ENCODE measurements at places on chromosomes 2 and 18. TPM values are rescaled to one million over a fixed set of nuclear protein-coding genes. Genes with fewer than 3 reads are reported as not detected.

DNA sequence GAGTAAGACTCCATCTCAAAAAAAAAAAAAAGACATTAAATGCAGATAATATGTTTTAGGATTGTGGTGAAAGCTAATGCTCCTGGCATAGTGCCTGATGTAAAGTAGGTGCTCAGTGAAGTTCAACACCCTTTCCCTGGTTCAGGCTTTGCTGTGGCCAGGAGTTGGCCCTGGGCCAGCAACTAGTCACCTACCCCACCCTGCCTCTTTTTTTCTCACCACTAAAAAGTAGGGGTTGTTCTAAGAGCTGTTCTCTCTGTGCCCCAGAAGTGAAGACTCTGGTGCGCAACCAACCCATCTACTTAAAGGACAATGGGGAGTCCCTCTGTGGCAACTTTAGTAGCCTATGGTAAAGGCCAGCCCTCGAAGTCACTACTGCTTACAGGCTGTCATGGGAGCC lies 75.9 kb downstream of the DNMT3A start:
- DNase-seq = peak; percentile 44

- no peak for DNase-seq
Observed at GRCh38 chr2:105804266-105804665, 59.6 kb downstream of the NCK2 start.

DNAH7 gene
- 0.91 TPM for total RNA-seq

- DNase-seq = peak; percentile 40
Observed at GRCh38 chr2:154425994-154426393, 272.5 kb upstream of the KCNJ3 start.

- no peak for DNase-seq
Observed at GRCh38 chr18:56900195-56901094, 246.4 kb upstream of the BOD1L2 start.

DNA sequence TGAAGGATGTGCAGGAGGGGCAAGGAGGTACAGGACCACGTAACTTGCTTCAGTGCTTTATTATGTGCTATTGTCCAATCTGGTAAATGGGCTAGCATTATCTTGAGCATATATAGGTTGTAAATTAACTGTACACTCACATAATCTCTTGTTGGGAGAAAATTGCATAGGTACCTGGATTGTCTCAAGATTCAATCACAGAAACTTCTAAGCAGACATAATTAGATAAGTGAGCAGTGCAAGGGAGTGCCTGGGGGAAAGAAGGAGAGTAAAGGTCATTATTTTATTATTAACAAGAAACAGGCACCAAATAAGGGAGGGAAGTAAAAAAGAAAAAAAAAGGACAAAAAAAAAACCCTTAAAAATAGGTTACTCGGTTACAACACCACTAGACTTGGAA lies 186.2 kb downstream of the MBD5 start:
- no peak for DNase-seq

SH3BP4 gene
- 59.7 TPM for total RNA-seq

- no peak for DNase-seq
Observed at GRCh38 chr2:28603821-28604220, 108.0 kb downstream of the PLB1 start.

- DNase-seq = peak; percentile 69
Observed at GRCh38 chr2:72137498-72138010, 10.1 kb downstream of the CYP26B1 start.

DNA sequence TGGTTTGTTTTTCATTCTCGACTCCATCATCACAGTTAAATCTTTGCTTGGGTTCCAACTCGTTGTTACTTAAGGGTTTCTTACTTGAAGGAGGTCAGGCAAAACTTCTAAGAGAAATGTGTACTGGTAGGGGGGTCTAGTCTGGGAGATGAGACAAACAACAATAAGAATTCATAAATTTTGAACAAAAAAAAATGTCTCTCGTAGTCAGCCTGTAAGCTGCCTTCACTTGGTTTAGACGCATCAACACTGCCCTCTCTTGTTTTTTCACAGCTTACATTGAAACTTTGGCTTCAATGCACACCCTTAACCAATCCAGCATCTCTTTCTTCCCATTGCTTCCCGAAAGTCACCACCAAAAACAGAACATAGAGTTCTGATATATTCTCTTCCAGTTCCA lies 576.4 kb upstream of the PIK3C3 start:
- DNase-seq = peak; percentile 54

GRCh38 chr2:240138254-240138984 lies 2.0 kb downstream of the OTOS start:
- no peak for DNase-seq

GRCh38 chr2:110113961-110114591 lies 1.5 kb downstream of the MALL start:
- DNase-seq = peak; percentile 73

SPP2 gene
- not detected for total RNA-seq

DNA sequence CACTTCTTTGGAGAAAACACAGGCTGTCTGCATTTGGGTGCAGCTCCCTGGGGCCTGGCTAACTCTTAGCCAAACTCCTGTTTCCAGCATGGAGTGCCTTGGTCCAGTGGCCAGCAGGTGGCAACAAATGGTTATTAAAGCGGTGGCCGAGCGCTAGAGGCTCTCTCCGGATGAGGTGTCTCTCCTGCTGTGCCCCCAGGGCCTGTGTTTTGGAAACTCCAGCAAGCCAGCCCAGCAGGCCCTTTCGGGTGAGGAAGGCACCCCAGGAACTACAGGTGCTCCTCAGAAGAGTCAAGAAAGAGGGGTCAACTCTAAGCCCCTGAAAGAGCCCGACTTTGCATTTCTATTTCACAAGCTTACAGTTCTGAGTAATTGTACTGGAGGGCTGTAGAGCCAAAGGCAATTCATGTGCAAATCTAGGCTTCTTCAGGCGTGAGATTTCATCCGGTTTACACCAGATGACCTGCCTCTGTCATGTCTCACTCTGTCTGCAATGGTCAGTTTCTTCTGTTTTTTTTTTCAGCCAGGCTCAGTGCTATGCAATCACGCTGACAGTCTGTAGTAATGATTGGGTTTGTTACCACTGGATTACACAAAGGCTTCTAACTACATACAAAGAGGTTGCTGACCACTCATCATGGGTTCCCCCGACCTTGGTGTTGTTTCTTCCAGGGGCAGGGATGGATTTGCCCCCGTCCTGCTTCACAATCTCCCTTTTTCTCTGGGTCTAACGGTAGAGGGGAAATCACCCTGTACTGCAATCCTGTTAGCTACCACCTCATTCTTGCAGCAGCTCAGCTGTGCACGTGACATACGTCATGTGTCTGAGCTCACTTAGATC lies 7.6 kb upstream of the CHRNA1 start:
- peak; percentile 86 for DNase-seq

NRP2 gene
- 10.3 TPM for total RNA-seq

NUP35 gene
- 19.2 TPM for total RNA-seq

REL gene
- 12.6 TPM for total RNA-seq

GRCh38 chr2:175161-175786 lies 88.6 kb downstream of the SH3YL1 start:
- no peak for DNase-seq

DNA sequence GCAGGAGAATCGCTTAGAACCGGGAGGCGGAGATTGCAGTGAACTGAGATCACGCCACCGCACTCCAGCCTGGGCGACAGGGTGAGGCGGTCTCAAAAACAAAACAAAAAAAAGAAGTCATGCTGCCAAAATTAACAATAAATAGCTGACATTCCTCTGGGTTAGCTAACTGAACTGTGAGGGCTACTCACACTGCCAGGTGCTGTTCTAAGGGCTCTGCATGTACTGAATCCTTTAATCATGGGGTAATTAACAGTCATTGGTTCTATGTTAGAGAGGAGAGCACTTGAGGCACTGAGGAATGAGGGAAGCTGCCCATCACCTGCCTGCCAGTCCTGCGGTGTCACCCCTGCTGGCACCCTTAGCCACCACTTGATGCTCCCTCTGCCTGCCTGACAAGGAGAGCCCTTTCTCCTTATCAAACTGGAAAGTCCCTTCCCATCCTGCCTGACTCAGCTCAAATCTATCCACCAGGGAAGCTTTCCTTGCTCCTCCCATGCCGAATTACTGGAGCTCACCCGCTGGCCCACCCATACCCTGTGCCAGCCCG lies 73.0 kb upstream of the RIOK3 start:
- DNase-seq = no peak

DNA sequence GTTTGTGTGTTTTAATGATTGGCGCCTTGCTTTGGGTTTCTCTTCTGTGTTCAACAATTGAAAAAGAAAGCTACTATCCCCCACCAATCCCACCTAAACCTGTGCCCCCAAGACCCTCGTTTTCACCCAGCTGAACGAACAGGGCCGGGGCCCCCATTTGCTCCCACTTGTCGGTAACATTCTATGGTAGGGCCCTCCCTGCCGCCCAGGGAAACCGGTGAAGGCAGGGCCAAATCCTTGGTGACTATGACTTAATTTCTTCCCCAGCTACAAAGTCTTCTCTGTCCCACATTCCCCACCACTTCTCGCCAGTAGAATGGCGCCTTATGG lies 598 bp upstream of the SNRNP200 start:
- no peak for DNase-seq

DNA sequence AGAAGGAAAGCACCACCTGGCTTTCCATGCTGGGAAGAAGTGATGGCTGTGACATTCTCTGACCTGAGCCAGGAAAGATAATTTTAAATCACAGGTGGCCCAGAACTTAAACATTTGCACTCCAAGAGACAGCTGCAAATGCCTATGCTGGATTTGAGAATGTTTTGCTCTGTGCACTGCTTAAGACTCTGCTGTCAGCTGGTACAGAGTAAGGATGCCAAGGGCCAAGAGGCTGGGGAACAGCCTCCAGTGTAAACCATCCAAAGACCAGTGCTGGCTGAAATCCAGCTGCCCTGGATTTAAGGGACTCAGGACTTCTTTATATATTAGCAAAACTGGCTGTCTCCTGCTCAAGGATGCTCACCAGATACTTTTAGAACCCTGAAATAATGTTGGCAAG lies 3.9 kb downstream of the HOXD8 start:
- no peak for DNase-seq

NT5C1B gene
- not detected for total RNA-seq

ARHGAP25 gene
- 0.93 TPM for total RNA-seq

DNA sequence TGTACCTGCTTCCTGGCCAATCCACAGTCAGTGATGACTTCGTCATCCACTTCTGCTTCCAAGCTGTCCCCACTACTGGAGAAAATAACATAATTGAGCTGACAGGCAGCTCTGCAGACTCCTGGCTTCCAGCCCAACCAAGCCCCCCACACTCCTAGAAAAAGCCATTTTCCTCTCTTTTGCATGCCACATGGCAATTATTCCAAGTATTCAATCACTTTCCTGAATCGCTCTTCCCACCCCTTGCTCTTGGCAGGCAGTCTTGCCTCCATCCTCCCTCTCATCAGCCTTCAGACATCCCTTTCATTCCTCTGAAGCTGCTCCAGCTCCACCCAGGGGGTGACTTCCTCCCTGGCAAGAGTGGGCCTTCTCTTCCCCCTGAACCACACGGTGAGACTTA lies 14.3 kb upstream of the ST8SIA5 start:
- DNase-seq = no peak

All from MCF 10A (cell line).